ENCODE measurements at places on chromosomes 16 and 17.

GRCh38 chr16:31148896-31149295, 970 bp downstream of the PRSS36 start:
- DNase-seq, result no peak

- no peak for DNase-seq
These were observed 4.2 kb upstream of the KRTAP3-2 start for GRCh38 chr17:41003926-41004325.

- no peak for DNase-seq
These were observed 25.4 kb upstream of the RPTOR start for GRCh38 chr17:80519091-80519781.

DNA sequence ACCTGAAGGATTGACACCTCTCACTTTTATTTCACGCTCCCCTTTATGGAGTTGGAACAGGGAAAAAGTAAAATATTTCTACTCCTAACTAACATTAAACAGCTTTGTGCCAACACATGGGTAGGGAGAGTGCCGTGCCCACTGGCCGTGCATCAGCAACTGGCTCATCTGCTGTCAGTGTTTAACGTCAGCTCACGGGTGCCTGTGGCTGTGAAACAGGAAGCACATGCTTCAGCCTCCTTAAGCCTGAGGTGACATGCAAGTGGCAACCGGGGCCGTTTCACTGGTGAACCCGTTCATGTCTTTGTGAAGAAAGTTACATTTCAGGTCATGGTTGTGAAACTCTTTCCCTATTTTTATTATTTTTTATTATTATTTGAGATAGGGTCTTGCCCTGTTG, 3.2 kb downstream of the SPG7 start:
- no peak for DNase-seq

DNA sequence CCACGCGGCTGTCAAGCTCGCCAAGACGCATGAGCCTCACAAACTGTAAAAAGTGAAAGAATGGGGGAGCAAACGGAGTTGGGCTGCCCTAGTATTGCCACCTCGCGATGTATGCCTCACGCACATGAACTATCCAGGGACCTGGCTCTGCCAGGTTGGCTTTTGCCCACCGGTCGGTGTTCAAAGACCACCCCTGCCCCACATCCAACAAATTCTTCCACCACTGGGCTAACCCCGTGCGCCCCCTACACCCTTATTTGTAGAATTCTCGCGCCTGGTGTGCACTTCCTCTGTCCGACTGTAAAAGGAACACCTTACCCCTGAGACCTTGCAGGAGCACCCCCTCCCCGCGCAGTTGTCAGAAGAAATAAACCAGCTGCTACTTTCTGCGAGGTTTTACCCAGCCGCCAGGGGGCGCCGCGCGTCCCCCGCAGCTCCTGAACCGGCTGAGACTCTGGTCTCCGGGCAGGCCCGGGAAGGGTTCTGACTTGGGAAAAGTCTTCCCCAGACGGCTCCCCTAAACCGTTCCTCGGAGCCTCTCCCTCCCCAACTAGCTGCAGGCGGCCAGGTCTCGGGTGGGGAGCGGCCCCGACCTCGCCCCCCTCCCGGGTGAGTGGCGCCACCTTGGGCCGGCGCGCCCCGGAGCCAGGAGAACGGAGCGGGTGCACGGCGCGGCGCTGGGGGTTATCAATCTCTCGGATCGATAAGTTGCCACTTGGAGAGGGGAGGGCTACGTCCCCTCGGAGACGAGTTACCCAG, 1.7 kb upstream of the ZNF423 start:
- peak; percentile 58 for DNase-seq

DNA sequence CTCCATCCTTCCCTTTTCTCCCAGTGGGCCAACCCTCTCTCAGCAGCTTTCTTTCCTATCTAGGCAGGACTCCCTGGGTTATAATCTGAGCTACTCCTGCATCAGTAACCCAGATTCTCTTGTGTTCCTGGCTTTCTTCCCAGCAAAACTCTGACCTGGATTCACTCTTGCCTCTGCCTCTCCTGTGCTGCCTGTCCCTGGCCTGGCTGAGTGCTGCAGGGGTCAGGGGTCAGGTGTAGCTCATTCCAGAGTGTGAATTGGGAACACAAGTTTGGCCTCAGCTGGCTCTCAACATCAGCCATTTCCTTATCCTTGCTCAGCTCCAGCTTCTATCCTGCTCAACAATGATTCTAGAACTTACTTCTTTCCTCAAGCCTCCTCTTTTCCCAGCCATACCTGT, 2.5 kb upstream of the ST6GALNAC2 start:
- DNase-seq, result no peak

DNA sequence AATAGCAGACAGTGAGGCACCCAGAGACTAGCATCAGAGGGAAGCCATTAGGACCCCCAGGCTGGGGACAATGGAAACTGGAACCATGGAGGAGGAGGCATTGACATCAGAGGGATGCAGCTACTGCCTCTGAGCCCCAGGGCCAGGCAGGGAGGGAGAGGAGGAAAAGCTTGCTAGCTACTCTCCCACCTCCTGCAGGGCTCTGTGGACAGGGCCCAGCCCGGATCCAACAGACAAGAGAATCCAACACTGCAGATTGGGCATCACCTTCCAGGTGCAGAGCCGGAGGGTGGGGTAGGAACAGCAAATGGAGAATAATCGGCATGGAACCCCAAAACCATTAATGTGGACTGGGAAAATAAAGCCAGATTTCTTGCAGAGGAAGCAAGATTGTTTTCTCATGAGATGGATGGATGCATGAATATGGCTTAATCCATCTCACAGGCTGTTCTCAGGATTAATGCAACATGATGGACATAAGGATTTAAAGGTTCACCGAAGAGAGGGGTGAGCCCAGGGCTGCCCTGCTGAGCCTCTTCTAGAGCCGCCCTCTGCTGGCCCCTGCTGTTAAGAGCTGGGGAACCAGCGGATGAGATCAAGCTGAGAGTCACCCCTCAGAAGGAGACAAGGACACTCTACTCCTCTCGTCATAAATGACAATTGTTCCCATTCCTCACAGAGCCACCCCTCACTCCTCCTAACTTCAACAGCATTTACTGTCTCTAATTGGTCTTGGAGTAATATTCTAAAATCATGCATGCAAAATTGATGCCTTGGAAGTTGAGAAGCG, 48.8 kb downstream of the DNAH3 start:
- DNase-seq, result peak; percentile 27

DNA sequence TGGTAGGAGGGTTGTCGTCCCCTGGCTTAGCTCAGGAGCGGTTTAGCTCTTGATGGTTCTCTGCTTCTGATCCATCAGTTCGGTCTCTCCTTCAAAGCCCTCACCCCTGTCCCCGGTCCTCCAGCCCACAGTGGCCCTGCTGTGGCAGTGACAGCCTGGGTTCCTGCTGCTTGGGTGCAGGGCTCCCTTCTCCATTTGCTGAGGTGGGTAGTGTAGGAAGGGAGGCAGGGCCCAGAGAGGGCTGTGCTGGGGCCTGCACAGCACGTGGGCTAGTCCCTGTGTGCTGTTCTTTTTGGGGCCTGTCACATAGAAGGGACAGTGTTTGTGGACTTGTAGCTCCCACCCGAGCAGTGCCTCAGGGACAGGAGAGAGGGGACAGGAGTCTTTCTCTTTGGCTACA, 18.3 kb downstream of the TMEM94 start:
- no peak for DNase-seq

GRCh38 chr16:87740909-87741424, 24.8 kb downstream of the KLHDC4 start:
- DNase-seq, result peak; percentile 34

DNA sequence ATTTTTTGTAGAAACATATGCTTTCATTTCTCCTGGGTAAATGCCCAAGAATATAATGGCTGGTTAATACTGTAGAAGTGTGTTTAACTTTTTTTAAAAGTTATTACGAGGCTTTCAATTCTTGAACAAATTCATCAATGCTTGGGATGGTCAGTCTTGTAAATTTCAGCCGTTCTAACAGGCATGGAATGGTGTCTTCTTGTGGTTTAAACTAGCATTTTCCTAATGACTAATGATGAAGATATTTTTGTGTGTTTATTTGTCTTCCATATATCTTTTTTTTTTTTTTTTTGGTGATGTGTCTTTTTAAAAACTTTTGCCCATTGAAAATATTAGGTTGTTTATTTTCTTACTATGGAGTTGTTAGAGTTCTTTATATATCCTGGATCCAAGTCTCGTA, 67.1 kb downstream of the MGAT5B start:
- DNase-seq, result peak; percentile 65

DNA sequence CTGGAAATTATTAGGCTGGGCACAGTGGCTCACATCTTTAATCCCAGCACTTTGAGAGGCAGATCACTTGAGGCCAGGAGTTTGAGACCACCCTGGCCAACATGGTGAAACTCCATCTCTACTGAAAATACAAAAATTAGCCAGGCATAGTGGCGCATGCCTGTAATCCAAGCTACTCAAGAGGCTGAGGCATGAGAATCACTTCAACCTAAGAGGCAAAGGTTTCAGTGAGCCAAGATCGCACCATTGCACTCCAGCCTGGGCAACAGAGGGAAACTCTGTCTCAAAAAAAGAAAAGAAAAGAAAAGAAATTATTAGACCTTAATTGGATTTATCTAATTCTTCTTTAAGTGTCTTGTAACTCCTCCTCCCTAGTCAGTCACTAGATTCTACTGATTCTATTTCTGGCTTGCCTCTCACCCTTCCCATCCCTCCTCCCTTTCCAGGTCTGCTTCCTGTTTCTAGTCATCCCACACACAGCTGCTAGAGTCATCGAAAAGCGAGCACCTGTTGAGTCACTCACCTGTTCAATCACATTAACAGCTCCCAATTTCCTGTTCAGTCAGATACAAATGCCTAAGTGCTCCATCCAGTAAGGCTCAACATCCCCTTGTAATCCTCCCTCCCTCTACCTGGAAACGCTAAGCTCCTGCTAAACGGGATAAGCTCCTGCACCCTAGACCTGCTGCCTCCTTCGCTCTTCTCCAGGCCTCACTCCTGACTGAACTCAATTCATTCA, 34.6 kb downstream of the ERN1 start:
- DNase-seq, result no peak

DNA sequence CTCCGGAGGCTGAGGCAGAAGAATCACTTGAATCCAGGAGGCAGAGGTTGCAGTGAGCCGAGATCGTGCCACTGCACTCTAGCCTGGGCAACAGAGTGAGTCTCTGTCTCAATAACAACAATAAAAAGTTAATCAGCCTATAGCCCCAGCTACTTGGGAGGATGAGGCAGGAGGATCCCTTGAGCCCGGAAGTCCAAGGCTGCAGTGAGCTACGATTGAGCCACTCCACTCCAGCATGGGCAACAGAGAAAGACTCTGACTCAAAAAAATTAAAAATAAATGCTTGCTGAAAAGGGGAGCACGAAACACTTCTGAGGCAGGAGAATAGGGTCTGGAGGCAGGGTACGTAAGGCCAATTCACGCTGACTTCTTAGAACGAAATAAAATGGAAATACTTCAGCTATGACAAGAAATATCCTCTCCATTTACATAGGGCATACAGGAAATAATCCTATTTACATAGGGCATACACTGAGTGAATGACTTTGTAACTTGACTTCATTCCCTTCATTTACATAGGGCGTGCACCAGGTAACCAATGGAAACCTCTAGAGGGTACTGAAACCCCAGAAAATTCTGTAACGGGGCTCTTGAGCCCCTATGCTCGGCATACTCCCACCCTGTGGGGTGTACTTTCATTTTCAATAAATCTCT, 3.2 kb upstream of the PRPSAP1 start:
- DNase-seq, result no peak

DNA sequence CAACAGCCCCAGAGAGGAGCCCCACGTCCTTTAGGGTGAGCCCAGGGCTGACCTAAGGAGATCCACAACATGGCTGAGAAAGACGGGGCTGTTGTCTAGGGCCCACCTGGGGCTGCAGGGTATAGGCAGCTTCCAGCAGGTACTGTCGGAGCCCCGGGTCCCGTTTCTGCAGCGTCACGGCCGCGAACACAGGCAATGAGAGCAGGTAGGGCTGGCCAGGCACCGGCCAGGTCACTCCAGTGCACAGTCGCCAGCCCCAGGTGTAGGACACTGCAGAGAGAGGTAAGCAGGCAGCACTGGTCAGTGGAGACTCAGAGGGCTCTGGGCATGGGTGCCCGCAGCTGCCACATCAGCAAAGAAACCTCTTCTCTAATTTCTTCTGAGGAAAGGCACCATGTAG, 115.2 kb downstream of the LITAF start:
- DNase-seq, result no peak

DNA sequence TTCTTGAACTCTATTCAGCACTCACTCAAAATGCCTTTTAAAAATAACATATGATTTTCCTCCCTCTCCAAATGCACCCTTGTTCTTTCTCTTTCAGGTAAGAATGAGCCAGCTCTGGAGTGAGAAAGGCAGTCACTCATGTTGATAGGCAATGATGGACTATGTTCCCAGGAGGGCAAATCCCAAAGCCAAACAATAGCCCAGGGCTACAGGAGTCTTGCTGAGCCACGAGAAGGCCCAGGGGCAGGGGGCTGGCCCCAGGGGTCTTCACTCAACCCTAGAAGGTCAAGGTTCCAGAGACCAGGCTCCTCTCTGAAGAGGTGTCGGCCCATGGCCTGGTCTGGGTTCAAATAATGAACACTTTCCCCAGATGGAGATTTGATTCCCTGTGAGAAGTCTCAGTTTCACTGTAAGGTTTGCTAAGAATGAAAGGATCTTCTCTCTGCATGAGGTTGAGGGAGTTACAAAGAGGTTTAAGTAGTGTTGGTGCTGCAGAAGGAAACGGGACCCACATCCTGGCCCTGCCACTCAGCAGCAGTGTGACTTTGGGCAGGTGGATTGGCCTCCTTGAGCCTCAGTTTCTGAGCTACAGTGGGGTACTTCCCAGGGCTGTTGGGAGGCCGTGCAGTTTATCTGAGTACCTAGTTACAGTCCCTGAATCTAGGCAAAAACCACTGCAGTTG, 49.0 kb downstream of the RTN4RL1 start:
- no peak for DNase-seq

GRCh38 chr16:13909872-13910303, 10.1 kb upstream of the ERCC4 start:
- peak; percentile 28 for DNase-seq

DNA sequence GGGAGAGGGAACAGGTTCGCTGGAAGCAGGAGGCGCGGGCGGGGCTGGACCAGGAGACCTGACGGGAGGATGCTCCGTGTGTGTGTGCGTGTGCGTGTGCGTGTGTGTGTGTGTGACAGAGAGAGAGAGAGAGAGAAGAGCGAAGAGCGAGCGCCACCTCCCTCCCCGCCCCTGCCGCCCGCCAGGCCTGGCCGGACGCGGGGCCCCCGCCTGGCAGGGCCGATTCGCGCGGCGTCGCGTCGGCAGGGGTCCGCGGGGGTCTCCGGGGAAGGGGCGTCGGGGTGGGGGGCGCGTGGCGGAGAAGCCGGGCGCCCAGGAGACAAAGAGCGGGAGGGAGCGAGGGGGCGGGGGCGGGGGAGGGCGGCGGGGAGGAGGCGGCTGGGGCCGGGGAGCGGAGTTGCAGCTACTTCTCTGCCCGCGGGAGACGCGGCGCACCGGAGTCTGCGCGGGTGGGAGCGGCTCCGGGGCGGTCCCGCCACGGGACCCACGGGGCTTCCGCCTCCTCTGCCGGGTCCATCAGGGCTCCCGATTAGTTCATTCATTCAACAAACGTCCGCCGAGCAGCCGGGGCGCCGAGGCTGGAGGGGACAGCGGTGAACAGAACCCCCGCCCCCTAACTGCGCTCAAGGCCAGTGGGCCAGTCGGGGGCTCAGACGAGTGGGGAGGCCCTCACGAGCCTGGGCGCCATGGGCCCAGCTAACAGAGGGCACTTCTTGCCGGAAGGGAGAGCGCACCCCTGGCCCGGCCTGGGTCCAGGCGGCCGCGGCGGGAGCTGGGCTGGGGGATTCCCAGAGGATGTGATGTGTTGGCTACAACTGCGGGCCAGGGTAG, at the start of gene SAMD14:
Gene SAMD14 (minus strand): TSS at position 433 of the 831 bp plus-strand sequence. CDS start 5,201 bp downstream, outside the sequence.
- DNase-seq, result peak; percentile 53

Data from fibroblast of skin of back (primary cell).